ENCODE measurements at places on chromosomes 16 and 17.

DNA sequence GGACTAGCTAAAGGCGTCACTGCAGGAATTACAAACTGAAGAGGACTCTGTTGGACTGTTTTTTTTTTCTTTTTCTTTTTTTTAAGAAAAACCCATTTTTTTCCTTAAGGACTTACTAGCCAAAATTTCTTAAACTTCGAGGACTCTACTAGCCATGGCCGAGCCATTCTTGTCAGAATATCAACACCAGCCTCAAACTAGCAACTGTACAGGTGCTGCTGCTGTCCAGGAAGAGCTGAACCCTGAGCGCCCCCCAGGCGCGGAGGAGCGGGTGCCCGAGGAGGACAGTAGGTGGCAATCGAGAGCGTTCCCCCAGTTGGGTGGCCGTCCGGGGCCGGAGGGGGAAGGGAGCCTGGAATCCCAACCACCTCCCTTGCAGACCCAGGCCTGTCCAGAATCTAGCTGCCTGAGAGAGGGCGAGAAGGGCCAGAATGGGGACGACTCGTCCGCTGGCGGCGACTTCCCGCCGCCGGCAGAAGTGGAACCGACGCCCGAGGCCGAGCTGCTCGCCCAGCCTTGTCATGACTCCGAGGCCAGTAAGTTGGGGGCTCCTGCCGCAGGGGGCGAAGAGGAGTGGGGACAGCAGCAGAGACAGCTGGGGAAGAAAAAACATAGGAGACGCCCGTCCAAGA is 878 bp downstream of the HEXIM1 start:
- DNase-seq, result peak; percentile 70

- no peak for DNase-seq
Observed at GRCh38 chr17:42193216-42193968, 902 bp downstream of the GHDC start.

GRCh38 chr17:80930335-80931279 is 61.0 kb upstream of the CHMP6 start:
- DNase-seq, result no peak

- no peak for DNase-seq
Observed at GRCh38 chr16:50501986-50502615, 46.1 kb upstream of the NKD1 start.

GRCh38 chr17:74342224-74342623 is 16.2 kb downstream of the KIF19 start:
- no peak for DNase-seq

GRCh38 chr17:41439375-41439774 is 1.4 kb downstream of the KRT38 start:
- no peak for DNase-seq

DNA sequence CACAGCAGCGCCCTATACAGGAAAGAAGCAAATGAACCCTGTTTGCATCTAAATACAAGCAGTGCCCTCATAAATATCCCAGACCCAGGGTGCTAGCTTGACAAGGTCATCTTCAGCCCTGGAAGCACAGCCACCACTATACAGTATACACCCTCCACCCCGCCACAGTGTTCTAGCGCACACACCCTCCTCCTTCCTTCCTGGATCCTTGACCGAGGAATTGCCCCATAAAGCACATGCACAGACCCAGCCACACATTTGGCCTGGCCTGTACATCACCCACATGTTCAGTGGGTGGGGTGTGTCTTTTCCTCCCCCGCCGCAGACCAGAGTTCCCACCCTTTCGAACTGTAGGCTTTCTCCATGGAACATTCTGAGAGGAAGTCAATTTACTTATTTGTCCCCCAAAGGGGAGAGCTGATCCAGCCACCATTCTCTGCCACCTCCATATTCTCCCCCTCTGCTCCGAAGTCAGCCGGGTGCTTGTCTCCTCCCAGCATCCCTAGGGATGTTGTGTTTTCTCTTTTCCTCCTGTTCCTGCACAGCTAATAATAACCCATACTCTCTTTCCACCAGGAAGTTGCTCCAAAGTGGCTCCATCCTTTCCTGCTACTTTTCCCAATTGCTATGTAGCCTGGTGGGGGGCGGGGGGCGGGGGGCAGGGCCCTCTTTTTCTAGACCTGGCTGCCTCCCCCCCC is 6.6 kb downstream of the ABI3 start:
- no peak for DNase-seq

DNA sequence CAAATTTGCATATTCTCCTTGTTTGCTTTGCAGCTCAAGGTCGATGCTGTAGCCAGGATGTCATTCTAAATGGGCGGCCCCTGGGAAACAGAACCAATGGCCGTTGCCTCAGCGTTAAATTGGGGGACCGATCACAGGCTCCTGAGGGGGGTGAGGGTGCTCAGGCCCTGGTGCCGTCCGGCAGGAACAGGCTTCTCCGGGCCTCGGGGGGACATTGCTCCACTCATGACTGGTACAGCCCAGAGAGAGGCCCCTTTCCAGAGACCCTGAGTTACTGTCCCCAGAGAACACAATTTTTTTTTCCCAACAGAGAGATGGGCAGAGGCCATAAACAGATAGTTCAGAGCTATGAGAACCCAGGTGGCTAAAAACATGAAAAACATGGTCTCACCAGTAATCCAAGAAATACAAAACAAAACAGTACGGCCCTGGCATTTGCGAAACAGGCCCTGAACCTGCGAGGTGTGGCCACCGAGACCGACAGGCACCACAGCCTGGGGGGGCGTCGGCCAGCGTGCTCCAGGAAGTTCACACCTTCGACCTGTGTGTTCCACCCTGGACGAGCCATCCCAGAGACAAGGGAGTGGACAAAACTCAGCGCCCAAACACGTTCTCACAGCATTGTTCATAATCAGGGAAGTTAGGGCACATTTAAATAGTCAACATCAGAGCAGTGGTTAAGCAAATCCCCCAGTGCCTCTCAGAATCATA is 82.8 kb downstream of the METRNL start:
- DNase-seq, result no peak

DNA sequence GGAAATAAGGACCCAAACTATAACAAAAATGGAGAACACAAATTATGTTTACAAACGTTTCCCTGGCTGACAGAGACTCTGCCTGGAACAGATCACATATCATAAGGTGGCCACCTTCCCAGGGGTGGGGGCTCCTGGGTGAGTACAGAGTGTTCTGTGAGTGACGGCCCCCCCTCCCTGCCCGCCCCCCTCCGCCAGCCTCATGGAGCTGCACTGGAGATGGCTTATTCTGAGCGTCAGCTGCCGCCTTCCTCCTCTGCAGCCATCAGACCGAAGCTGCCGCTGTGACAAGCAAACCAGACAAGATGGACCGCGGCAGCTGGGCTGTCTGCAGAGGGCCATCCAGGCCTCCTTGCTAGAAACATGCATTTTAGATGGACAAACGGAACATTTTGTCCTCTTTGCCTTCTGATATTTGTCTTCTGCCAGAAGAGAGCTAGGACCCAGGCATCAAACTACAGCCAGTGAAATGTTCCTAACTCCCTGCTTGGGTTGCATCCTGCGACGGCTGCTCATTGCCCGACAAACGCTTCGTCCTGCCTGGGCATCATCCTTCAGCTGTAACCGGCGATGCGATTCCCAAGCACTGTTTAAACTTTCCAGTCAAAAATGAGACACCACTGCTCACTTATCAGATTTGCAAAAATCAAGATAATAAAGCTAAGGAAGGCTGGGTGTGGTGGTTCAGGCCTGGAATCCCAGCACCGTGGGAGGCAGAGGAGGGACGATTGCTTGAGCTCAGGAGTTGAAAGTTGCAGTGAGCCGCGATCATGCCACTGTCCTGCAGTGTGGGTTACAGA is 15.3 kb upstream of the RPTOR start:
- DNase-seq, result no peak

DNA sequence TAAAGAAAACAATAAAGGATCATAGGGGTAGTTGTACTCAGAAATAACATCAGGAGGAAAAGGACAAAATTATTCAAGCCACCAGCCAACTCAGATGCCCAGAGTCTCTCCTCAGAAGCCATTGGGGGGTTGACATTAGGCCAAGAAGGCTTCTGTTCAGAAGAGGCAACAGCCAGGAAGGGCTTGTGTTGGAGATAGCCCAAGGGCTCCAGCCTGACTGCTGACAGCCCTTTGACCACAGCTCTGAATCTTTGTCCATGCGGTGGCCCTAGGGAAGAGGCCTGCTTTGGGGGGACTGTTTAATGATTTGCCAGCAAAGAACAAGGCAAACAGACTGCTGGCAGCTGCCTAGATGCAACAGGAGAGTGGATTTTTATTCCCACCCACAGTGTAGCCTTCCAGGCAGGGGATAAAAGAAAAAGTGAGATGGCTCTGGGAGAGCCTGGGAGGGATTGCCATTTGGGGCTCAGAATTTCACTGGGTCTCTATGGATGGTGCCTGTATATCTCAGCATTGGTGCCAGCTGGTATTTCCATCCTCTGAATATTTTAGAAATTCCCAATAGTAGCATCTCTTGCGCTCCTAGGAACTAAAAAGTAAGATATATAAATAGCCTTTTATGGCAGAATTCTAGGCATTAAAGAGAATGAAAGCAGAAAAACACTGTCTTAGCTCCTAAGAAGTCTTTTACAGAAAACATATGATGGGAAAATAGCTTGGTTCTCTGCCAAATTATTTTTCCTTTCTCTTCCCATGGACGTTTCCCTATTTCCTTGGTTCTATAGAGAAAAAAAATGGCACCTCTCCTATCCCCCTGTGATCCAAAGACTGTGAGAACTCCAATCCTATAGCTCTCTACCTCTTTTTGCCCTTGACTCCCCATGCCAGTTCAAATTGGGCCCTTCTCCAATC is 29.4 kb upstream of the SUPT4H1 start:
- no peak for DNase-seq

DNA sequence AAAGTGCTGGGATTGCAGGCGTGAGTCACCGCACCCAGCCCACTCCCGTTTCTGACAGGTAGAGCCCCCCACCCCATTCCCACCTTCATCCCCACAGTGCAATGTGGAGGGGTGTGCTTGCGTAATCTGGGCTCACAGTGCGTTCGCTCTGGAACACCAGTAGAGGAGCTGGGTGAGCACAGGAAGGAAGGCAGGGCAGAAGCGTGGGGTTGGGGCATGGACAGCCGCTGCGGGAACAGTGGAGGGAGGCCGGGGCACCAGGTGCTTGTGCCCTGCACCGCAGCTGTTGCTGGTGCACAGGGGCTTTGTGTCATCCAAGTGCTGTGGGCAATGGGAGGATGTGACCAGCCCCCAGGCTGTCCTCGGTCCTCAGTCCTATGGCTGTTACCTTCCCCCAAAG is 24.7 kb downstream of the KDM8 start:
- DNase-seq, result no peak

- DNase-seq, result no peak
Observed at GRCh38 chr16:50282955-50283631, 16.7 kb downstream of the ADCY7 start.

DNA sequence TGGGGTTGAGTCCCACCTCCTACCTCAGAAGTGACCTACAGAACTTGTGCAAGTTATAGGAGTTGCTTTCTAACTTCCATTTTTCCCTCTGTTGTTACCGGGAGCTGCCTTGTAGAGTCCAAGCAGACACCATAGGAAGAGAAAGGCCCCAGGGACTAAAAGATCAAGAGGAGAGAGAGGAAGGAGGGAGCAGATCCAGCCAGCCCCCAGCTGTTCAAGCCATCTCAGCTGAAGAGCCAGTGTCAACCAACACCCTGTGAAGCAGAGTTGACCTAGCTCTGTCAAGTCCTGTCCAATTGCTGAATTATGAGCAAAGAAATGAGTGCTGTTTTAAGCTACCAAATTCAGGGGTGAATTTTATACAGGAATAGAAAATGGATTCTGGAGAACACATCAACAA is 34.9 kb upstream of the CACNG4 start:
- no peak for DNase-seq

Data from C1 segment of cervical spinal cord (tissue), 14 donors.